Glutamatergic neuron (in vitro differentiated cells): ENCODE measurements at places on chromosomes 12 and 14.

DNA sequence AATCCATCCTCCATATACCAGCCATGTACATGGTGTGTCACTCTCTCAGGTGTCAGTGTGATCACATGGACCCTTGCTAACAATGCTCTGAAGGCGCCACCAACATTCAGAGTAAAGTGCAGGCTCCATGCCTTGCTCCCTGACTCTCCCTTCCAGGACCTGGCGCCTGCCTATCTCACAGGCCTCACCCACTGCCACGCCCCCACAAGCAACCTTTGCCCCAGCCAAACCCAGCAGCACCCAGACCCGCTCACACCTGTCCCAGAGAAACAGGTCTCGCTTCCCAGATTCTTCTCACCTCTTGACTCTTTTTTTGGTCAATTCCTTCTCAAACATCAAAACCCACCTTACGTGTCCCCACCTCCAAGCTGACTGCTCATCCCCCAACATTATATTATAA, 52.3 kb downstream of the KCNK10 start:
- DNase-seq: no peak

DNA sequence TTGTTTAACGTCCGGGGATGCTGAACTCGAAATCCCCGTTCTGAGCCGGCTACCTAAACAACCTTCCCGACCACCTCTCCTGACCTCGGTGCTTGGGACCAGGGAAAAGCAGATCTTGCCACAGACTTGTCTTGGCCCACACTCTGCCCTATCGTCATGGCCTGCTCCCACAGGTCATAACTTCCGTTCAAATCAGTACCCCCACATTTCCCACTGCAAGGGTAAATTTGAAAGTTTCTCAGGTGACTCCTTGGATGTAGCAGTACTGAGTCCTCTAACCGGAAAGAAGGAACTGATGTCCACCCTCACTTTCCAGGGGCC, 612 bp upstream of the RBM23 start:
- DNase-seq: no peak

GRCh38 chr12:114504311-114504710, 98.4 kb upstream of the TBX5 start:
- no peak for DNase-seq

- no peak for DNase-seq
These were observed 35.1 kb downstream of the ST8SIA1 start for GRCh38 chr12:22299294-22299912.

- DNase-seq: no peak
These were observed 7.3 kb downstream of the KITLG start for GRCh38 chr12:88572781-88573549.

DNA sequence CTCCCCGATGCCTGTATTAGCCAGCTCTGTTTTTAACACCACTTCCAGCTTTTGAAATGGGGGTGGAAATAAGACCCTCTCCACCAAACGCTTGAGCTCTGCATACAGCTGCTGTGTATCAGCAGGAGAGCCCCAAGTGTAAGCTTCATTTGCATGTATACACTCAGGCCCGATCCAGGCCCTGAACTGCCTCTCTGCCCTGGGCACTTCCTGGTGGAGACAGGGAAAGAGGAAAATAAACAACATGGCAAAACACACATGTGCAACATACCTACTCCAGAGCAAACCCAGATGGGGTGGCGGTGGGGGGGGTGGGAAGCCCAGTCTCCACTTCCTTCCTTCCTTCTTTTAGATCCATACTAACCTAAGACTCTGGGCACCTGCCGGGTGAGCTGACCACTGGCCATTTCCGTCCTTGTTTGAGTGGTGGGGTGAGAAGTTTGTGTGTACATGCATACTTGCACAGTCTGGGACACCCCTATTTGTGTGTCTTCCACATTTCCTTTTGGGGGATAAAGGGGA, 55.3 kb downstream of the RBM19 start:
- no peak for DNase-seq

DNA sequence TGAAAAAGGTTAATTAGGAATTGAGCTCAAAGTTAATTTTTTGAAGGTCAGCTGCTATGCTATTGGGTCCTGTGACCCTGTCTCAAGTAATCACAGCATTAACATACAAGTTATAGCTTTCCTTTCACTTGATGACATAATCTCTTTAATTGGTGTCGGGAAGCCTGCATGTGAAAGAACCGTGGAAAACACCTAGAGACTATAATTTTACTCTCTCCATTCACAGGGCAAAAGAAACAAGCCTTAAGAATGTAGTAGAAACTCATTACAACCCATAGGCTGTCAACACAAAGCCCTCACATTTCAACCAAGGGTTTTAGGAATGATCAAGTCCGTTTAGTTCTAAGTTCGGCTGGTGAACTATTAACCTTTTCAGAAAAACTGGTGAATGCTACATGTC, 104.4 kb downstream of the PPM1A start:
- DNase-seq: no peak

GRCh38 chr12:42666671-42667243, 77.2 kb upstream of the PRICKLE1 start:
- DNase-seq: no peak

GRCh38 chr12:70854138-70854537, 66.4 kb downstream of the PTPRR start:
- DNase-seq: no peak

DNA sequence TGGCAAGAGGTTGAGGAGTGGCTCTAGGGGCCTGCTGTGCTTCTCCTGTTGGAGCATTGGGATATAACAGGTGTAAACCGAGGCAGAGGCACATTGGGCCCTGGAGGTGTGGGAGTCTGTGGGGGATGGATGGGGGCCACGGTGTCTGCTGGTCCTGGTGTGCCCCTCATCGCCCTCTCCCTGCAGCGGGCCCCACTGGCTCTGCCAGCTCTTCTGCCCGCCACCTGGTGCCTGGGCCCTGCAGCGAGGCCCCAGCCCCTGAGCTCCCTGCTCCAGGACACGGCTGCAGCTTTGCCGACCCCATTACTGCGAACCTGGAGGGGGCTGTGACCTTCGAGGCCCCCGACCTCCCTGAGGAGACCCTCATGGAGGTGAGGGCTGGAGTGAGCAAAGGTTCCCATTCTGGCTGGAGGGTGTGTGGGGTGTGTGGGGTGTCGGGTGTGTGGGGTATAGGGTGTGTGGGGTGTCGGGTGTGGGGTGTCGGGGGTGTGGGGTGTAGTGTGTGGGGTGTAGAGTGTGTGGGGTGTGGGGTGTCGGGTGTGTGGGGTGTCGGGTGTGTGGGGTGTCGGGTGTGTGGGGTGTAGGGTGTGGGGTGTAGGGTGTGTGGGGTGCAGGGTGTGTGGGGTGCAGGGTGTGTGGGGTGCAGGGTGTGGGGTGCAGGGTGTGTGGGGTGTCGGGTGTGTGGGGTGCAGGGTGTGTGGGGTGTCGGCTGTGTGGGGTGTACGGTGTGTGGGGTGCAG, 10.6 kb upstream of the PUS1 start:
- DNase-seq: peak; percentile 41

DNA sequence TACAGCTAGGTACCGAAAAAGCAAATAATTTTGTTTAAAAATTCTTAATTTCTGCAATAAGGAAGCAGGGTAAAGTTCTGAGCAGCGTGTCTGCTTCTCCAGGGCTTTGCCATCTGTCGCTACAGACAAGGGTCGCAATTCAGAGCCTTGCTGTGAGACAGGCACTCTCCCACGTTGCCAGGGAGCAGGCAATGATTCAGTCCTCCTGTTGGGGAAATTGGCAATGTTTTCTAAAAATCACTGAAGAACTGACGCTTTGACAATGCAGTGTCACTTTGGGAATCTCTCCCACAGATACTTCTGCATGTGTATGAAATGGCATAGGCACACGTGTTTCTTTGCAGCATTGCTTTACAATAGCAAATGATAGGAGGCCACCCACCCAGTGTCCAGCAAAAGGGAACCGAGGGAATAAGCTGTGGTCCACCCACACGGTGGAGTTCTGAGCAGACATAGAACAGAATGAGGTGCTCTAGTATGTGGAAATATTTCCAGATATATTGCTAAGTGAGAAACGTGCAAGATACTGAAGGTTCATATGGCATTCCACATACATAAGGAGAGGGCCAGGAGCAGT, 16.0 kb upstream of the HIP1R start:
- DNase-seq: no peak

GRCh38 chr14:63454863-63455622, 88.1 kb downstream of the PPP2R5E start:
- DNase-seq: peak; percentile 20

DNA sequence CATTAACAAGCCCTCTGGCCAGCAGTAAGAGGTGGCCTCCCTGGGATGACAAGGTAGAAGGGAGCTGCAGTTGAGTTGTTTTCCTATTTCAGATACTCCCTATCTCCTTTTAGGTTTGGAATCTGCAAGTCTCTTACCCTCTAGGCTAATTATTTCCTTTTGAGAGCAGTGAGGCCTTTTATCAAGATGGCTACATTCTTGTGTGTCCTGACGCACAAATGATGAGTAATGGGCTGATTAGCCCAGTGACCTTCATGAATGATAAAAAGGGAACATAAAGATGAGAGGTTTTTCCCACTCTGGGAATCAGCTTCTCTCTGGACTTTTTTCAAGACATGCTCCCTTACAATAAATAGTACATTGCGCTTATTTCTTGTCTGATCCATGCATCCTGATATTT, 22.9 kb downstream of the DYRK2 start:
- no peak for DNase-seq

DNA sequence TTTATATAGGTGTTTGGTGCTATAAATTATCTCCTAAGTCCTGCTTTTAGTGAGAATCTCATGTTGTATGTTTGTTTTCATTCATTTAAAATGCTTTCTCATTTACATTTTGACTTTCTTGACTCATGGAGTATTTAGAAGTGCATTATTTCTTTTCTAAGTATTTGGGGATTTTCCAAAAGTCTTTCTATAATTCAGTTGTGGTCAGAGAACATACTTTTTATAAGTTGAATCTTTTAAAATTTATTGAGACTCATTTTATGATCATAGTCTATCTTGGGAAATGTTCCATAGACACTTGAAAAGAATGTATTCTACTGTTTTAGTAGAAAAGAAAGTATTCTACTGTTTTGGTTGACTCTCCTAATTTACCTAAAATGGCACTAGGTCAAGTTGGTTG, 168.2 kb downstream of the AKAP6 start:
- DNase-seq: no peak

DNA sequence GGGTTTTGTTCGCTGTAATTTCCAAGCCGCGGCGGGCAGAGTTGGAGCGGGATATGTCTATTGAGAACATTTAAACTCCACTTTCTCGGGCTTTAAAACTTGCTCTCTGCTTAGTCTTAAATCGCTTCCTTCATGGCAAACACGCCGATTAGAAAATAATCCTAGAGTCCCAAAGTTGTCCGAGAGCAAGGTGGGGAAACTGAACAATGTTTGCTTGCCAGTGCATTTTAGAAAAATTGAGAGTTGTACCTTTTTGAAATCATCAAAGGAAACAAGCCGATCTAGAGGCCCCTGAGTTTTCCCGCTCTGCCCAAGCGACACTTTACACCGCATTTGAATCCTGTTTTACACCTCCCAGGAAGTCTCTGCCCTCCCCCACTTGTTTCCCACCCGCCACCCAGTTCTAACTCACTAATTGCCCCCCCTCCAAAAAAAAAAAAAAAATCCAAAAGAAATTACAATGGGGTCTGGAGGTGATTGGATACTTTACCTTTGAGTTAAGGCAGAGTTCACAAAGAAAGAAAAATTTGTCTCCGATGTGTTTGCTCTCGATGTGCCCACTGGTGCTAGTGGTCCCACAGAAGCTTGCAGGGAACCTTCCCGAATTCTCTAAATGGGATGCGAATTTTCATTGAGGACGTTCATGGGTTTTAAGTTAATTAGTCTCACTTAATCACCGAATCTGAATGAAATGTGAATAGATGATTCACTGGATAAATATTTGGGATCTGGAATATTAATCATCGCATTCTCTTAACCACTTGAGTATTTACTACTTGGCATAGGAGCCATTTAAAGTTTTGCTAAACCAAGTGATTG, 2.3 kb downstream of the HMGA2 start:
- no peak for DNase-seq

DNA sequence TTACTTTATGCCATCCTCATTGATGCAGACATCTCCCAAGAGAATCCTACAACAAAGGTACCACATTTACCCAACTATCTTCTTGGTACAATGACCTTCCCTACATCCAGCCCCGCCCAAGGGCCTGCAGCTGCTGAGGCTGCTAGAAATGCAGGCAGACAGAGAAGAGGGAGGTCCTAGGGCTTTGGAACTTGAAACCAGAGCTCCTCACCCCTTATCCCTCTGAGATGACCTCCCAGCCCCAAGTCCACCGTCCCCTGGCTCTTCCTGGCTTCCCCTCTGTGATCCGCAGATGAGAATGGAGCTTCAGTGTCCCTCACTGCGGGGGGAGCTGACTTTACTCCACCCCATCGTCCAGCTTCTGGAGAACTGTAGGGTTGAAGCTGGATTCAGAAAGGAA, 1.6 kb upstream of the TNFRSF1A start:
- no peak for DNase-seq
